H4 (cell line): ENCODE measurements at places on chromosomes 1 and 21. TPM values are rescaled to one million over a fixed set of nuclear protein-coding genes. Genes with fewer than 3 reads are reported as not detected.

DNA sequence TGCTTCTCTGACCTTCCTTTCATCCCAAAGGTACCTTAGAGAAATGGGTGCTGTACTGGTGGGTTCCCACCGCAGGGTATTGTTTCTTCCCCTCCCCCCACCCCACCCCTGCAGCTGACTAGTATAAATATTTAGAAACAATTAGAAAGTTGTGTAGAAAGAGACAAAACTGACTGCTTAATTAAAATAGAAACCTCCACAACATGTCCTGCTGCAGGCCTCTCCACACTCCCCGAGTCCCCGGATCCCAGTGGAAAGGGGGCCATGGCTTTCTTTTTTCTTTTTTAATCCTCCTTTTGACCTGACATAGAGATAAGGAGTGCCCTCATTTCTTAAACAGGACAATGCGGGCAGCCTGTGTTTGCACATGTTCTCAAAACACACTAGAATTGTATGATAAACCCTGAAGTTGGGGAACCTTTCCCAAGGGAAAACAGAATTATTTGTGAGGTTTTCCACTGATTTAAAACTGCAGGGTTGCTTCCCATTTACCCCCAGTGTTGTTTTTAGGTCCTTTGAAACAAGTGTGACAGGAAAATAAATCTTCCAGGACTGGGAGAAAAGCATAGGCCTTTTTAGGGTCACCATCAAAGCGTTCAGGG is 1.7 kb downstream of the RHOU start:
- no peak for DNase-seq

DNA sequence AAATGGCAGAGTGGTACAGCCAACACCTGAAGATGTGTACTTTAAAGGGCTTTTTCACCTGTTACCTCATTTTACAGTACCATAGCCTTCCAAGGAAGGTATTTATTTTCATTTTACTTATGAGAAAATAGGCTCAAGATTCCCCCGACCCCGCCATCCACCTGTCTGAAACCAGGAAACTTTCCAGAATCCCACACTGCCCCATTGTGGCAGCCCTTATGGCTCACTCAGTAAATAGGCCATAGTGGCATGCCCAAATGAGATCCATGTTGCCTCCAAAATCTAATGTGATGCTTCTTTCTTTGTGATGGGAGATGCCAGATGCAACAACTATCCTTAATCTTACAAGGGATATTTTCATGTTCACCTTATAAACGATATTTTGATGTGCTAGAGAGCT is 97.8 kb downstream of the EBNA1BP2 start:
- DNase-seq = no peak

- no peak for DNase-seq
These were observed 17.3 kb downstream of the ZFYVE9 start for GRCh38 chr1:52159033-52159789.

DNA sequence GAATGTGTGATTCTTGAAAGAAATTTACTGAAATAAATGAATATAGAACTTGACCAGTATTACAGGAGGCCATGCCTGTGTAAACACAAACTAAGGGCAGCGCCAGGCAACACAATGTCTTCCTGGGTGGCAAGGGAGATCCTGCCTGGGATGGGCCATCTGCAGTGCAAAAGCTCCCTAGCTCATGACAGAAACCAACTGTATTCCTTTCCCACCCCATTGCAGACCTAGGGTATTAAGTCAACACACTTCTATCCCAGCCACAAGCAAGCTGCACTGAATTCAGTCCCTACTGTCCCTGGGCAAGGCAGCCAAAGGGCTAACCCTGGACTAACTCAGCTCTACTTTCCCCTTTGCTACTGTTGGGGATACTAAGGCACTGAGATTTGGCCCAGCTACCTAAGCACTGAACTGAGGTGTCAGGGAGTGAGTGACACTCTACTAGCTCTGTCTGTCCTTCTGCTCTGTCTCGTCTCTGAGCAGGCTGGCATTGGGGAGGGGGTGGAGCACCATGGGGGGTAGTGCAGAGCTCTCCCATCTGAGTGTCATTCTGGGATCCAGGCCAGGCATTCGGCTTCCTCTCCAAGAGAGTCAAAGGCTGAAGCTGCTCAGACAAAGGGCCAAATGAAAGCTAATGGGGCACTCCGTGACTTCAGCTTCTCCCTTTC is 2.5 kb downstream of the INKA2 start:
- no peak for DNase-seq

DNA sequence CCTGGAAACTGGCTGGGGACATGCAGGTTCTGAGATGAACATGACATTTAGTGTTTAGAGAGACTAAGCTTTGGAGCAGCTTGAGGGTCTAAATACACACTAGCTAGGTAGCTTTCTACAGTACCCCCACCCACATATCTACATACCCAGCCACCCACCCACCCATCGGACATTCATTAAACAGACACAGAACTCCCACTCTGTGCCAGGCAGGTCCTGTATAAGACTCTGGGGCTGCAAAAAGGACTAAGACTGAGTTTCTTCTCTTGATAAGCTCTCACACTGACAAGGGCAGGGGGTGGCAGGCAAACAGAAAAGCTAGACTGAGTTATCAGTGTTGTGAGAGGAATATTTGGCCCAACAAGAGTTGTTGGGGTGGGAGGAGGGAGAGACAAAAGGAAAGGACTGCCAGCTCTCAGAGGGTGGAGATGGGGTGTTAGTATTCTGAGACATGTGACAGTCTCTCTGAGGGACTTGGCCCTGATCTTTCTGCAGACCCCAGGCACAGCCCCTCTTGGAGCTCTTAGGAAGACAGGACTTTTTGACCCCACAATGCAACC is 6.8 kb downstream of the MAP7D1 start:
- DNase-seq = no peak

- DNase-seq = no peak
These were observed 21.9 kb upstream of the KANK4 start for GRCh38 chr1:62341089-62341488.

DNA sequence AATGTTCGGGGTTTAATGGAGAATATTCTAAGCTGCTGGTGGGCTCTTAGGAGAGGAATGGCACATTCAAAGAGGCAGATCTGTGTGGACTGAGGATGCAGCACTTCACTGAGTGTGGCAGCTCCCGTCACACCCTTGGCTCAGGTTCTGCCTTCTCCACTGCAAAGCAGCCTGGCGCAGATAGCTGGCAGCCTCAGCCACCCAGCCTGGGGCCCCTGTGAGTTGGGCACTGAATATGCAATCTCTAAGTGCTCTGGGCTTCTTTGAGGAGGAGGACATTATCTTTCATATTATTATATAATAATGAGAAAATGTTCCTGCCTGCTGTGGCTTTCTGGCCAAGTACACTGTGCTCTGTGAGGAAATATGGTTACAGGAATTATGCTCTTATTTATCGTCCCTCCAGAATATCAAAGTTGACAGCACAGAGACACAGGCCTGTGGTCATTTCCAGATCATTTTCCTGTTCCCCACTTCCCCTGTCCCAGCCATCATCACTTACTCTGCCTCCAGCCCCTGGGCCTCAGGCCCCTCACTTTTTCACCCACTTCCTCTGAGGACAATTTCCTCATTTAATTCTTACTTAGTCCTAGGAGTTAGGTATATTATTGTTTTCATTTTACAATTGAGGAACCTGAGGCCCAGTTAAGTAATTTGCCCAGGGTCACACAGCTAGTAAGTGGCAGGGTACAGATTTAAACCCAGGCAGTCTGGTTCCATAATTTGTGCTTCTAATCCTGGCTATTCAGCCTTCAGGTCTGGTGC is 53.6 kb downstream of the MAB21L3 start:
- DNase-seq = no peak

GRCh38 chr1:155910621-155911121 is 478 bp downstream of the RIT1 start:
- peak; percentile 53 for DNase-seq

GRCh38 chr1:200873116-200873670 is 412 bp downstream of the GPR25 start:
- no peak for DNase-seq

GRCh38 chr21:35438643-35439404 is 389.7 kb upstream of the RUNX1 start:
- DNase-seq = no peak

DNA sequence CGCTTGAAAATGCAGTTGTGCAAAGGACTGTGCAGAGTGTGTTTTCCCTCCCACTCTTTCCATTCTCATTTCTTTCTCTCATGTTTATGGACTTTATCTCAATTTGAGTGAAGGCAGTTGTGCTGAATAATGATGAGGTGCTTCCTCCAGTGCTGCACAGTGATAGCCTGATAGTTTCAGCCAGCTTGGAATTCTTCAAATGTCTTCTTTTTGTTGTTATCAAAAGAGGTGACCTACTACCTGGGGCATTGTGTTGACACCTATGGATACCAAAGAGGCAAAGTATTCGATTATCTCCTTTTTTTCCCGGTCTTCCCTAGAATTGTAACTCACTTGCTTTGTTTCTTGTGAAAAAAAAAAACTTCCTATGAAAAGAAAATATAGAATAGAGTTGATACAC is 132.6 kb upstream of the ESRRG start:
- DNase-seq = no peak

- DNase-seq = no peak
These were observed 1.3 kb downstream of the KAZN start for GRCh38 chr1:14599800-14600199.

- DNase-seq = no peak
These were observed 420 bp upstream of the VPS13D start for GRCh38 chr1:12229386-12229834.

DNA sequence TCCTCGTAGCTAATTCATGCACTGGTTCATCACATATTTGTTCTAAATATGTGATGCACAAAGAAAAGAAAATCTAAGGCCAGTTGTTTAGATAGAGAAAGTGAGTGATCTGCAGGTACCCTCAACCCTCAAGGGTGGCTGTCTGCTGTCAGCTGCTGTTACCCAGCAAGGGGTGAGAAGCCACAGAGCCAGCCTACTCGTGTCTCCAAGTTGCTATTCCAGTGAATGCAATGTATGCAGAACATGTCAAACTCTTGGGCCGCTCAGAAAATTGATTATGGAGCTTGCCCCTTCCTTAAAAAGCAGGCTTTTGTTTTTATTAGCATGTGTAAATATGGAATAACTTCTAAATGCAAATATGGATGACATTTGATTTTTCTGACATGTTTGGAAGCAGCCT is 336.3 kb upstream of the ST6GALNAC5 start:
- DNase-seq = no peak

KLHDC7A gene
- 0.14 and 0.58 TPM in 2 replicates for total RNA-seq

NOS1AP gene
- total RNA-seq = 0.17 TPM in 1 of 2 replicates, not detected in the other

LAPTM5 gene
- total RNA-seq = 0.10 TPM in 1 of 2 replicates, not detected in the other

PHTF1 gene
- total RNA-seq = 19.2 and 26.3 TPM in 2 replicates

KRTAP19-3 gene
- total RNA-seq = not detected in 2 replicates

ATP5PO gene
- 325 and 389 TPM in 2 replicates for total RNA-seq

RUNX3 gene
- 2.9 and 4.7 TPM in 2 replicates for total RNA-seq
